ENCODE measurements at places on chromosomes 5 and 9.

DNA sequence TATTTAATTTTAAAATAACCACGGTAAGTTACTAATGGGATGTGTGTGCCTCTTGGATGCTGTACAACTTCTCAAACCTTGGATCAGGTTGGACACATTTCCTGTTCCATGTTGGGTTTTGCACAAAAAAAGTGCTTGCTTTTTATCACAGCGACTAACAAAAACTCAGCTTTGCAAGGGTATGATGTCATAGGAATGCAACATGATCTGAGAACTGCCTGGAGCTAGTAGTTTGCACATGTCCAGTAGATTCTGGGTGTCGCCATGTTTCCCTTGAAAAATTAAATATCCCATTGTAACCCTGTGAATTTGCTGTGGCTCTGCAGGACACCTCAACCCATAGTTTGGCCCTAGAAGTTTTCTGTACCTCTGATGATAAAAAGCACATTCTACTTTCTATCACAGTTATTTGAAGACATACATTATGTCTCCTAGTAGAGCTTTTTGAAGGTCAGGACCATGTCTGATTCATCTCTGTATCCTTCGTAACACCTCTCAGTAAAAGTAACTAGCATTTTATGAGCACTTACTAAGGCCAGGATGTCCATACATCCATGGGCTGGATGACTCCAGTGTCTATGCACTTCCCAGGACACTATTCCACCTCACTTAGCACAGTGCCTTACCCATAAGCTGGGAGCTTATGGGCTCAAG lies 11.5 kb upstream of the FRMPD1 start:
- DNase-seq = no peak

DNA sequence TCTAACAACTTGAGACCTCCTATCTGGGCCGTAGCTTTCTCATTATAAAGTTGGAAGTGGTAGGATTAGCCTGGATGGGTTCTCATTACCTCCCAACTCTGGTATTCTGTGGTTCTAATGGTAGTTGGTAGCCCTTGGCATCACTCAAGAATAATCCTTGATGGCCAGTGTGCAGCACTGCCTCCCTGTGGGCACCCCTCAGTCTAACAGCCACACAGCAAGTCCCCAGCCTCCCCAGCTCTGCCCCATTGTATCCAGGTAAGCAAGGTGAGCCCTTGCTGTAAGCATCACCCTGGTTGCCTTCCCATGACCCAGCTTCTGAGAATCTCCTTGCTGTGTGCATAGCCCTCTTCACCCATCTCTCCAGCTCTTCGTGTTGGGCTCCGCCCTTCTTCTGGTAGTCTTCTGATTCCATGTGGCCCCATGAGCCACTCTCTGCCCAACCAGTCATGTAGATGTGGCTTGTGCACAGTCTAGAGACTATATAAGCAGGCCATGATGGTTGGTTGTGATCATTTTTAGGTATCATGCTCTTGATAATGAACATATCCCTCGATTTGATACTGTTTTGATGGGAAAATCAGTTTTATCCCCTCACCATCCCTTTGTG lies 57.6 kb upstream of the GRHPR start:
- no peak for DNase-seq

DNA sequence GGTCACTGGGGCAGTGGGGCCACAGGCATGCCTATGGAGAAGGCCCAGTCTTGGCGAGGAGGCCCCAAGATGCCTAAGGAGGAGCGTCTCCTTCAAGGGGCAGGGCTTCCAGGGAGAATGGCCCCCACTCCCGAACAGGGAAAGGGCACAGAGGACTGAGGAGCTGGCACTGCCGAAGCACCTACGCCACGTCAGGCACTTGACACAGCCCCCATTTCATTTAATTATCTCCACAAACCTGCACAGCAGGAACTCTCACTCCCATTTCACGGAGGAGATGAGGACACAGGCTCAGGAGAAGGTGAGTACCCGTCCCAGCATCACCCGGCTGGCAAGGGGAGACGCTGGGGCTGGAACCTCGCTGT lies 26.0 kb downstream of the EGR1 start:
- DNase-seq = no peak

DNA sequence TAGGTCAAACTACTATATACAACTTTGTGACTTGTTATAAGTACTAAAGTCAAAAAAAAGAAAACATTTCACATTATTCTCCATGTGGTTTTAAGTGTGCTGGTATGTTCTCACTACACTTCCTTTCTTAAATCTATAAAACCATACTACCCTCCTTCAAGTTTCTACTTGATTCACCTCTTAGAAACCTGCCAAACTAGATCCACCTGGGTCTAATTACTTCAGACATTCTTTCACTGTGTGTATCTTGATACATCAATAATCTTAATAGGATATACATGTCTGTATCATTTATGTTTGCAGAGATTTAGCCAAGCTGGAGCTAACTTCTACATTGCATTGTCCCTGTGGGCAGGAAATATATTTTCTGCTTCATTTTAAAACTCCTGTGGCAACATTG lies 1012.6 kb downstream of the EFNA5 start:
- DNase-seq = no peak

All from left forelimb (tissue), 1 donor.